ENCODE measurements at places on chromosomes 3 and 15. TPM values are rescaled to one million over a fixed set of nuclear protein-coding genes. Genes with fewer than 3 reads are reported as not detected.

Gene PLCH1
- total RNA-seq: 23.2 TPM

Gene AGTR1
- 7.6 TPM for total RNA-seq

Gene MYH15
- 2.2 TPM for total RNA-seq

Gene LMAN1L
- total RNA-seq: 4.3 TPM

Gene CDAN1
- total RNA-seq: 43.5 TPM

Gene SUSD5
- total RNA-seq: 7.7 TPM

Gene ESYT3
- total RNA-seq: 5.2 TPM

Gene IFT122
- 125 TPM for total RNA-seq

Gene TPRA1
- total RNA-seq: 55.7 TPM

Gene UROC1
- 0.25 TPM for total RNA-seq

- no peak for DNase-seq
Observed at GRCh38 chr15:43763819-43764446, 12.8 kb downstream of the ELL3 start.

DNA sequence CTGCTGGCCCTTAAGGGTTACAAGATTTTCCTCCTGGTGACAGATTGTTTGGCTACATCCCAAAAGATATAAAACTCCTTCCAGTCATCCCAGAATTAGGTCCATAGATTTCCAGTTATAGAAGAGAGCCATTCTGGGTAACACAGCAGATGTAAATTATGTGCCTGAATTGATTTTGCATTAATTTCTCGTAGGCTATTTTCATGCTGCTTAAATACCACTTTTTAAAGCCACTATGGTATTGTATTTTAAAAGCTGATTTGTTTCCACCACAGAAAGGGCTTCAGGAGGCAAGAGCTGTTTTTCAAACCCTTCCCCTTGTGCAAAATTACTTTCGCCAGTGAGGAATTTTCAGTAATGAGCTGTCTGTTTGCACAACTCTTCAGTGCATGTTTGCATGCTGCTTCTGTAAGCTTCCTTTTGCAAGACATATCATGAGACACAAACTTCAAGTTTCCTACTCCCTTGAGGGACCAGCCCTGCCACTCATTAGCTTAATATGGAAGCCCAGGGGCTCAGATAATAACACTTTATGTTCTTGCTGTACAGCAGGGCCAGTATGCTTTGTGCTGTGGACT, 105.4 kb upstream of the TNIK start:
- DNase-seq: no peak

DNA sequence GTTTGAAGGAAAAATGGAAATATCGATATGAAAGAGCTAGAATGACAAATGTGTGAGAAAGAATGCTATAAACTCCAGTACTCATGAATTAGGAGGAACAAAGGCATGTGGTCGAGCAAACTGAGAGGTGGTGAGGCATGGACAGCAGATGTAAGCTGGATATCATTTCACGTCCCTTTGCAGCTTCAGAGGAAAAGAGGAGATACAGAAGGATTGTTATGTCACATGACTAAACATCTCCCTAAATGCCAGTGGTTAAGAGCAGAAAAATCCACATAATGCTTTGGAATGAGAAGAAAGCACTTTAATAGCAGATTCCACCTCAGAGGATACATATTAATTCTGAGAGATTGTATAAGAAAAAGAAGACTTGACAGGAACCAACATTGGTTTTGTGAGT, 248.7 kb downstream of the ZIC4 start:
- no peak for DNase-seq

- DNase-seq: no peak
Observed at GRCh38 chr15:55791551-55792400, 48.8 kb upstream of the PRTG start.

GRCh38 chr15:83322061-83322460, 37.6 kb upstream of the BNC1 start:
- DNase-seq: no peak

GRCh38 chr3:80051602-80051962, 283.8 kb upstream of the ROBO1 start:
- peak; percentile 26 for DNase-seq

DNA sequence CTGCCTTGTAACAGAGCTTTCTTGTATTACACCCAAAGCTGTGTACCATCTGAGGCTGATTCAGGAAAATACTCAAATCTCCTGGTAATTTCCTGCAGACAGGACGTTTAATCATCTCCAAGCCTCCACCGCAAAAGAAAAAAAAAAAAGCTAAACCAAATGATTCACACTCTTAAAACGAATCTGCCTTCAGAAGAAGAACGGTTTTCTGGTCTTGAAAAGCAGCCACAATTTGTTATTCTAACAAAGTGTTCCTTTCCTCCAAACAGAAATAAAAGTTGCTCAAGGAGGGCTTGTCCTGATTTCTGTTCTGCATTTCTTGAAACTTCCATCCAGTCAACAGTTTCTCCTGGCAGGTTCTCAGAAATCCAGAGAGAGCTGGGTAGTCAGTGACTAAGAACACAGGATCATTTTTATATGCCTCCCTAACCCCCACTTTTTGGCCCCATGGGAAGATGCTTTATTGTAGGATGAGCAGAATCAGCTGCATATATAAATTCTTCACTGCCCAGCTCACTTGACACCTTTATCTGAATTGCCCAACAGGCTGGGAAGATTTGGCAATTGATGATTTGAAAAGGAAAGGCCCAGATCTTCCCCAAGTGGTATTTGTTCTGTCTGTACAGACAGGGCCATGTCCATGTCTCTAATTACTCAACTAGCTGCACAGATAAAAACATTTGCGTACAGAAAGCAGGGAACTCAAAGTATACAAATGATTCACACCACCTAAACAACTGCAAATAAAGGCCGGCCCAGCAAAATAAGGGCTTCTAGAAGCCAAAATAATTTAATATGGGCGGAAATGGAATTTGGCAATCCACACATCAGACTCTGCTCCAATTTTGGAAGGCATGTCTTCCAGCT, 41.0 kb upstream of the PRICKLE2 start:
- peak; percentile 41 for DNase-seq

GRCh38 chr3:99640214-99640851, 1.9 kb downstream of the COL8A1 start:
- no peak for DNase-seq

DNA sequence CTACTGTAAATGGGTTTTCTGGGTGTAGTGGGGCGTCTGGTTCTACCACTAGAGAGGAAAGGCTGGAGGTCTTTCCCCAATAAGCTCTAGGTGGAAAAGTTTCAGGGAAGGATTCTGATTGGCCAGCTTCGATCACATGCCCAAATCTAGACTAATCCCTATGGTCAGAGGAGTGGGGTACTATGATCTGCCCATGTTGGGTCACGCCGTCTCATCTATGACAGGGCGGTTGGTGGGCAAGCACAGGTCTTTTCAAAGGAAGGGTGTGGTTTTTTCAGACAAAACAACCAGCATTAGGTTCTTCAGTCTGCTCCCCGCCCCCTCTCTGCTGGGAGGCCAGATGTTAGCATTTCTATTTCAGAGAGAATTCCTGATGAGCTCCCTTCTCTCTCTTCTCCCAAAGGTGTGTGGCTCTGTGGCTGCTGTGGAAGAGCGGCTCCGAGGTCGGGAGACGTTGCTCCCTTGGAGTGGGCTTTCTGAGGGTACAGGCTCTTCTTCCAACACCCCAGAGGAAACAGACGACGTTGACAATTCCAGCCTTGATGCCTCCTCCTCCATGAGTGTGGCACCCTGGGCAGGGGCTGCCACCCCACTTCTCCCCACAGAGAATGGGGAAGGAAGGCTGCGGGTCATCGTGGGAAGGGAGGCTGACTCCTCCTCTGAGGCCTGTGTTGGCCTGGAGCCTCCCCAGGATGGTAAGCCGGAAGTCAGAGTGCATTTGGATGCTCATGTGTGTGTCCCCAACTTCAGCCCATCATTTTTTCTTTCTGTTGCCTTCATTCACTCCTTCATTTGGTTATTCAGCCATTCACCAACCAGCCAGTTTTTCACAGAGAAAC, 9.7 kb upstream of the TATDN2 start:
- DNase-seq: no peak

DNA sequence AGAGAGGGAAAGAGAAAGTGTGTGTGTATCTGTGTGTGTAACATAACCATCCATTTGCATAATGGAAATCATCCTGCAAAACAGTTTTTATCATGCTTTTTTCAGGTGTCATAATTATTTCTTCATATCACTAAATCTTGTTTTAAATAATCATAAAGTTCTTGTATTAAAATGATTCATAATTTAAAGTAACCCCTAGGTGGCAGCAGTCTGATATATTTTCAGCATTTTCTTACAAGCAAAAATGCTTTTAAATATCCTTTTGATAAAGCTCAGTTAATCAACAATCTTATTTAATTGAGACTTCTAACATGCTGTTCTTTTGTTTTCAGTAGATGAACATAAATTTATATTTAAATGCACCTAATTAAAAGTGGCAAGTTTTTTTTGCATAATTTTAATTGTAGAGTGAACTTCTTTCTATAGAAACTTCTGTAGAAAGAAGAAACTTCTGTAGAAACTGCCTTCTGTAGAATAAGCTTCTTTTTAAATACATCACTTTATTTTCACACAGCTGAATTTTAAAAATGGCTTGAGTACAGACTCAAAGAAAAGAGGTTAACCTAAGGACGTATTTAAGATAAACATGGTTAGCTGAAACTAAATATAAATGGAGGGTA, 72.5 kb downstream of the OPA1 start:
- DNase-seq: no peak

GRCh38 chr3:72888546-72889309, 882 bp downstream of the GXYLT2 start:
- peak; percentile 59 for DNase-seq

- DNase-seq: no peak
Observed at GRCh38 chr3:7075117-7075516, 214.2 kb downstream of the GRM7 start.

- DNase-seq: no peak
Observed at GRCh38 chr3:125214738-125215137, 2.2 kb upstream of the SLC12A8 start.

GRCh38 chr15:67547836-67548235, 5.3 kb downstream of the MAP2K5 start:
- DNase-seq: no peak

GRCh38 chr15:97995881-97996603, 35.5 kb downstream of the ARRDC4 start:
- DNase-seq: peak; percentile 28

DNA sequence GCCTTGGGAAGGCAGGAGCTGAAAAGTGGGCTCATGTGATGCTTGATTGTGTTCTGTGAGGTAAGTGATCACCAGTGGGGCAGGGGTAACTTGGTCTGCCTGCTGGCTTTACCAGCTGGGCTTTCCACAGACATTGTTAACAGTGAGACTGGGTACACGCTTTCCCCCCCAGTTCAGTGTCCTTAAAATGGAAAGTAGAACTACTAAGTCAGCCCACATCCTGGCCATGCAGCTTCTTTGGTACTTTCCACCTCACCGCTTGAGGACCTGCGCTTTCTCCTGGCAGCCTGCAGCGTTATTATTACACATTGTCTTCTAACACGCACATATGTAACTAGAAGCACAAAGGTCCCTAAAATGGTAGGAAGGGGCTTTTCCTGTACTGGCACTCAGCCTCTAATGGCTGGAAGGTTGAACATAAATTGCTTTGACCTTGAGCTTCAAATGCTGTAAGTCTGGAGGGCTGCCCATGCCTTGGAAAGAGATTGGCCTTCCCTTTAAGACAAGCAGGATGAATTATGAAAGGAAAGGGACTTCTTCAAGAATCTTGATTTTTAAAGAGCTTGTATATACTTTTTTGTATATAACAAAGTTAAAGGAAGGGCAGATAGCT, 216.1 kb upstream of the ROPN1 start:
- no peak for DNase-seq

GRCh38 chr3:29293421-29293820, 12.6 kb downstream of the RBMS3 start:
- no peak for DNase-seq

GRCh38 chr15:48609486-48609885, 36.0 kb downstream of the FBN1 start:
- DNase-seq: no peak

GRCh38 chr3:190281308-190282051, 40.8 kb downstream of the CLDN1 start:
- DNase-seq: peak; percentile 46

DNA sequence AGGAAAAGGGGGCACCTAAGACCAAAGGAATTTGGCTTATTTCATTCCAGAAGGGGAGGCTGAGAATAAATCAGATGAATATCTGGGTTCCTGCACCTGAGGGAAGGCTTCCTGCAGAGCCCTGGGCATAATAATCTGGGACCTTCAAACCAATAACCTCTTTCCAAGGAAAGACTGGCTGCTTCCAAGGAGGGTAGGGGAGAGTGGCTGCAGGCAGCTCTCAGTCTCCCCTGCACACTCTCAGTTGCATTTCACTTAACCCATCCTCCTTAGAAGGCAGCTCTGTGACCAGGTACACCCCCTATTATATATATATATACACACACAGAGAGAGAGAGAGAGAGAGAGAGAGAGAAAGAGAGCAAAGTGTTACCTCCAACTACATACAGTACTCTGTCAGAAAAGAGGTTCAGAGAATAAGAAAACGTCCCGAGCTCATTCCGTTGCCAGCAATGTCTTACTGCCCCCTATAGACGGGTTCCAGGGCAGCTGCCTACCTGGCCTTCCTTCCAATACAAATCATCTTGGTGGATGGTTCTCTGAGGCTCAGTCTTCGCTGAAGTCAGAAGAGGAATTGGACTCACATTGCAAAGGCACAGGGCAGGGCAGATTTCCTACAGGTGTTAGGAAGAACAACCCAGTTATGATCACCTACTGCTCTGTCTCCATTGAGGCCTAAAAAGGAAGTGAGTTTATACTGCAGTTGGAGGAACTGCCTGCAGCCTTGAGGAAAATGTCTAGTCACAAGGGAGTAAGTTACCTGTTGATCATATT, 26.1 kb downstream of the CAPN3 start:
- peak; percentile 65 for DNase-seq

DNA sequence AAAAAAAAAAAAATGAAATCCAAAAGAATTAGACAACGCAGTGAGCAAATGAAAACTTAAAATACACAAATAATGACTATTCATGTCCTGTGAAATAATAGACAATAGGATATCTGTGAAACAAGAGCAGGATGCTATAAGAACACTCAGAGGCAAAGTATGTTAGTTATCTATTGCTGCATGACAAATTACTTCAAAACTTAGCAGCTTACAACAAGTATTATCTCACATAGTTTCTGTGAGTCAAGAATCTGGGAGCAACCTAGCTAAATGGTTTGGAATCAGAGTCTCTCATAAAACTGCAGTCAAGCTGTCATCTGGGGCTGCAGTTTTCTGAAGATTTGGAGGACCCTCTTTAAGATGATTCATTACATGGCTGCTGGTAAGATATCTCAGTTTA, 36.5 kb upstream of the ZMAT3 start:
- DNase-seq: no peak

DNA sequence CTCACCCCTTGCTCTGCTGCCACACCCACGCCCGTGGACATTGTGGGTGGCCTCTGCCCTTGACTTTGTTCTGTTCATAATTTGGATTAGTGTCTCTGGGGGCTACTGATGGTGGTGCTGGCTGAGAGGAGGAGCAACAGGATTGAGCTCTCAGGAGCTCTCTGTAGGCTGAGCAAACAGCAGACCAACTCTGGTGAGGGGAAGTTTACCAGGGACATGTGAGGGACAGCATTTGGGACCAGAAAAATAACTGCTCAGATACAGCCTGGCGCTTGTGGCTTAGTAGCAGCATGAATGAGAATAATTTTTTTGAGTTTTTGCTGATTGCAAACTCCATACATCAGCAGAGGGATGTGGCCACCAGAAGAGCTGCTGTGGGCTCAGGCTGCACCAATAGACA, 14.8 kb downstream of the PPCDC start:
- no peak for DNase-seq

- DNase-seq: peak; percentile 81
Observed at GRCh38 chr15:65980824-65981456, 111.6 kb downstream of the RAB11A start.
